ENCODE measurements at places on chromosomes 2 and 18.
A peak's percentile ranks its signal among the peaks of the same experiment; 100 is the strongest.

DNA sequence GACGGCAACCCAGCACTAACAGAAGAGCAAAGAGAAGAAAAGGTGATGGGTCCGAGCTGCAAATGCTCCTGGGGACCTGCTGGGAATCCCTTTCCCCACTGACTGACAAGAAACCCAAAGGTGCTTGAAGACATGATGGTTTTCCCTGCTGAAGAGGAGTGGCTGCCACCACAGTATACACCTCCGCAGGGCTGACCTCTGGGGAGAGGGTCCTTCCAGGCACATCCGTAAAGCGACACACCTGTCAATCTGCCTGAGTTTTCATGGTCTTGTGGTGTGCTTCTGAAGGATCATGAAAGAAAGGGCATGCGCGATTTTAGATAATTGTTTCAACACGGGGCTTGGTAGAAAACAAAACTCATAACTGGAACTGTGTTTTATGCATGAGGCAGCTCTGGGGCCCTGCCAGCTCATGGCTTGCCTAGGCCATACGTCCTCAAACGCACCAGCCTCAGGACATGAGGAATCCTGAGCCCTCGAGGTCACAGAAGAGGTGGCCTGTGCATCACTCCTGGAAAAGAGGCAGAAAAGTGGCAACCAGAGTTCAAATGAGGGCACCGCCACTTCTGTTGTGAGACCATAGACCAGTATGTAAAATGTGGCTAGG, 51.8 kb downstream of the SERTAD2 start:
- DNase-seq, result no peak

DNA sequence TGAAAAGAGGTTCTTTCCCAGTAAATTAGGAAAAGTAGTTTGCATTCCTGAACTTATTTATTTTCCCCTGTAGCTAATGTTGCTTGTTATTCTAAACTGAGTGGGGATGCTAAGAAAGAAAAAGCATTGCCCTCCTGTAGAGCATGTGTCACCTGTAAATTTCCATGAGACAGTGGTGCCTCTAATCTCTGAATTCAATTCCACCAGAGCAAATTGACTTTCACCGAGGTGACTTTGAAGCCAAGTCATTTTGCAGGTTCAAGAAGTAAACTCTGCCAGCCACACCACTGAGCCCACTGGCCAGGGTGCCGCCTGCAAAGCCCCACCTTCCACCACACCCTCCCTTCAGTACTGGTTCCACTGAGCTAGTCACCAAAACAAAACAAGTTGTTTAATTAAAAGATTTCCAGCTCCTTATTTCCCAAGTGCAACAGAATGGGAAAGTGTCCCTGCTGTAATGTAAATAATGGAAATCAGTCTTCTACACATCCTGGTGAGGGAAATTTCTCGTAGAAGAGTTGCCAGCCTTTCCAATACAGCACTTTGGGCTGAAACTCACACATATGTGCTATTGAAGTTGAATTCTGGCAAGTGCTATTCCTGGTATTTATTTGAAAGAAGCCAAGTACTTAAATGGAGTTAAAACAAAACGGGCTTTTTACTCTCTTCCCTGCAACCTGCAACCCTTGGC, 254.8 kb downstream of the RNF152 start:
- DNase-seq, result no peak

GRCh38 chr18:77567205-77567604, 317.6 kb downstream of the GALR1 start:
- DNase-seq, result no peak

GRCh38 chr2:17309181-17309580, 209.1 kb downstream of the RAD51AP2 start:
- DNase-seq, result no peak

- DNase-seq, result no peak
Observed at GRCh38 chr2:18346344-18346743, 214.1 kb downstream of the RDH14 start.

DNA sequence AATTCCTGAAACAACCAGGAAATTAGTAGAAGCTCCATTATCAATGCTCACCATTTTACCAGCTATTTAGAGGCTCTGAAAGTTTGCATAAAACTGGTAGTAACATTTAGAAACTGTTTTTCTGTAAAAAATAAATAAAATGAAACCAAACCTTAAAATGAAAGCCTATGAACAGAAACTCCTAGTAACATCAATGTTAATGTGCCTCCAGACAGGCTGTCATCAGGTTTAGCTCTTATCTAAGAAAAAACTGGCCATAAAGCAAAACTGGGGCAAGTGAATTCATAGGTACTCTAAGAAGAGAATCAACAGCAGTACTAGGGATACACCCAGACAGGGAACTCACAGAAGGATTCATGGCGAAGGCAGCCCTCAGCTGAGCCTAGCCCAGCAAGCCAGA, 8.0 kb downstream of the E2F6 start:
- no peak for DNase-seq

- DNase-seq, result no peak
Observed at GRCh38 chr18:49393011-49393410, 67.4 kb downstream of the DYM start.

DNA sequence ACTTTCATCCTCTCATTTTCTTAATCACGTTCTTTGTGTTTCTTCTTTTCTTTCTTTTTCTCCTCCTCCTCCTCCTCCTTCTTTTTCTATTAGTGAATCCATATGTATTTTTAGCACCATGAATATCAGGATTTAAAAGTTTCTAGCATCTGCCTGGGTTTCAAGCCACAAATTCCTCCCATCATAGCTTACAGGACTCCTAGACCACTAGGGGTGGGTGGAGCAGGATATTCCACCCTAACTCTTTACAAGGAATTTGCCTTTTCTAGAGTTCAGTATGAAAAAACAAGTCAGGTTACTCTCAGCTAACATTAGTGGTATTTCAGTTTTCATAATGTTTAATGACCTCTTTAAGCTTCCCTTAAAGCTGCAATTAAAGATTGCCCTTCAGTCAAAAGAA, 19.1 kb upstream of the LRRTM1 start:
- no peak for DNase-seq

- DNase-seq, result no peak
Observed at GRCh38 chr2:28764909-28765711, 13.5 kb downstream of the PPP1CB start.

- peak; percentile 33 for DNase-seq
Observed at GRCh38 chr2:139864821-139865302, 1084.7 kb upstream of the NXPH2 start.

GRCh38 chr2:109613081-109613921, 465 bp downstream of the SEPTIN10 start:
- DNase-seq, result peak; percentile 14

GRCh38 chr2:70958759-70959158, 19.7 kb upstream of the ANKRD53 start:
- no peak for DNase-seq

DNA sequence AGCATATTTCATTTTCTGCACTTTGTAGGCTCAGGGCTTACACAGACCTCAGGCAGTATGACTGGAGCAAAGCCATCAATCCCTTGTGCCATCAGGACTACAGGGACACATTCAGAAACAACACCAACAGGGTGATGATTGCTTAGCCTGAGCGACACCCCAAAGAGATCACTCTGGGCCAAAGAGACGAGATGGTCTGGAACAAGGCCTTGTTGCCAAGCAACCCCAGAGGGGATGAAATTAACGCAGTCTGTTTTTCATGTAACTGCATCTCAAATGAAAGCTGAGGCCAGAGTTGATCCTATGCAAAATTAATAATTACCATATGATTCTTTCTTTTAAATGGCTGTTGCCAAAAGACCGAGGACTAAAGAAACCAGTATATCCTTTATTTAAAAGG, 20.2 kb upstream of the B3GNT2 start:
- DNase-seq, result no peak

DNA sequence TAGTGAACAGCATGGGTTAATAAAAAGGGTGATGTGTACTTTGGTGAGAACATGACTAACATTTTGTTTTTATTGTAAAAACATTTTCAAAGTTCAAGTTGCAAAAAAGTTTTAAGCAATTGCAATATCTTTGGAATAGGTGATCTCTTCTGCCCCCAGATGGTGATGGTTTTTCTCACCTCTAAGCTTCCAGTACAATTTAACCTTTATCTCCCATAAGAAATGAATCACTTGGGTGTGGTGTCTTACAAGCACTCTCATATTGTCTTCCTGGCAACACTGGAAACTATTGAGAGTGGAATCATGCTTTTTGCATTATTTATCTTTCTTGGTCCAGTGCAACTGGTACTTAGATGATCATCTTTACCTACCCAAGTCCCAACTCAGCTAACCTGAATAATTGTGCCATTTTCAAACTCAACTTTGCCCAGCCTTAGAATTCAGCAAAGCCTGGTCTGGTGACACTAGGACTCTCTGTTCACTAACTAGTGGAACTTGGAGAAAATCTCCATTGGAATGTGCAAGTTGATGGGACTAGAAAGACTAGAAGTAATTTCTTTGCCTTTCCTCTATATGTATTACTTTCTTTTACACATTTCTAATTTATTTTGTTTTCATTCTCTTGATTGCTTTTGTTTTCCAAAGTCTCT, 964.7 kb upstream of the ZEB2 start:
- peak; percentile 61 for DNase-seq

DNA sequence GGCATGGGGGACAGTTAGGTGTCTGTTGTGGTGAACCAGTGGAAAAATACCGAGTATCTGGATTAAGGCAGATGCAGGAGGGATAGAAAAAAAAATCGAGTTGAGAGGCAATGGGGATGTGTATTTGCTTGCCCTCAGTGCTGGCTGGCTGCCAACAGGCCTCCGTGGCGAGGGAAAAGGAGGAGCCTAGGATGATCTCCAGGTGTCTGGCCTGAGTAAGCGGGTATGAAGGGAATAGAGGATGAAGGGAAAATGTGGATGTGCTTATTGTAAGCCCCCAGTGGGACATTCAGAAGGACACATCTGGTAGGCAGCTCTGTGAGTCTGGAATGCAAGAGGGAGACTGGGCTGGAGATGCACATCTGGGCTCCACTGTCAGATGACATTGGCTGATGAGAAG, 22.8 kb downstream of the KCNS3 start:
- no peak for DNase-seq

DNA sequence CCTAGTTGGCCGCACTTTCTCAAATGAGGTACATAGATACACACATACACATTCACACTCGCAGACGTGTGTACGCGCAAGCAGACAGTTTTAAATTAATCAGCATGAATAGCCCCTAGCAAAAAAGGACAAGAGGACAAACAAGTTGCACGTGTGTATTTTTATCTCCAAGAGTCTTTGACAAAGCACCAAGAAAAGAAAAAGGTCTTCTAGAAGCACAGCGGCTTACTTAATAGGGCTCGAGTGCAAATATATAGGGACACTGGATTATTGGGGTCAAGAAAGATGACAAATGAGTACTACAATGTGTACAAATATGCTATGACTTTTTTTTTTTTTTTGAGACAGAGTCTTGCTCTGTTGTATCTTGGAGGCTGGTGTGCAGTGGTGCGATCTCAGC, 1.7 kb upstream of the BCL2 start:
- no peak for DNase-seq

DNA sequence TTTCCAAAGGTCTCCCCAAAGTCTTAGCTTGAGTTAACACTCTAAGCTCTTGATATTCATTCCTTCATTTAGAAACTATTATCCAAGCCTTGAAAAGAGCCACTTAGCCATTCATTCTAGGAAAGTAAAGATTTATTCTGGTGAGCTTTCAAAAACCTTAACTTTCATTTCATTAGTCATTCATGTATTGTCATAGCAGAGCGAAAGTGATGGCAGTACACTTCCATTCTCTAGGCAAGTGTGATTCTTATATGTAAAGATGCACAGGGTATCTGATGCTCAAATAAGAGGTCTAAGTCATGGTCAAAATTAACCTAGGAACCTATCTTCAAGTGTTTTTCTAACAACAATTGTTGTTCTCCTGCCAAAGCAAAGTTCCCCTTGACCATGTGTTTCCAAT, 553.0 kb upstream of the FANCL start:
- DNase-seq, result no peak

DNA sequence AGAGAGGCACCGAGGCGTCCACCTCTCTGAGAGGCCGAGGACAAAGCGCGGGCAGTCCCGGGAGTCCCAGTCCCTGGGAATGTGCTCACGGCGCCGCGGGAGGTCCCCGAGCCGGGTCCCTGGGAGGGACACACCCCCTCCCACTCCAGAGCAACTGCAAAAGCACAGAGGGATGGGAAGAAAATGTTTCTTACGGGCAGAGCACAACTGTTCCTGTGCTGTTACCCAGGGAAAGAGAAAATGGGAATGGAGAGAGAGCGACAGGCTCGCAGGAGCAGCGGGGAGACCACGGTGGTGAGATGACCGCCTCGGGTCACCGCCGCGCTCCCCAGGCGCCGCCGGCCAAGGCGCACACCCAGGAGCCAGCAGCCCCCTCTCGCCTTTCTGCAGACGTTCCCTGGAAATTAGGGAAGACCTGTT, 1.2 kb upstream of the BCL11A start:
- DNase-seq, result peak; percentile 43

DNA sequence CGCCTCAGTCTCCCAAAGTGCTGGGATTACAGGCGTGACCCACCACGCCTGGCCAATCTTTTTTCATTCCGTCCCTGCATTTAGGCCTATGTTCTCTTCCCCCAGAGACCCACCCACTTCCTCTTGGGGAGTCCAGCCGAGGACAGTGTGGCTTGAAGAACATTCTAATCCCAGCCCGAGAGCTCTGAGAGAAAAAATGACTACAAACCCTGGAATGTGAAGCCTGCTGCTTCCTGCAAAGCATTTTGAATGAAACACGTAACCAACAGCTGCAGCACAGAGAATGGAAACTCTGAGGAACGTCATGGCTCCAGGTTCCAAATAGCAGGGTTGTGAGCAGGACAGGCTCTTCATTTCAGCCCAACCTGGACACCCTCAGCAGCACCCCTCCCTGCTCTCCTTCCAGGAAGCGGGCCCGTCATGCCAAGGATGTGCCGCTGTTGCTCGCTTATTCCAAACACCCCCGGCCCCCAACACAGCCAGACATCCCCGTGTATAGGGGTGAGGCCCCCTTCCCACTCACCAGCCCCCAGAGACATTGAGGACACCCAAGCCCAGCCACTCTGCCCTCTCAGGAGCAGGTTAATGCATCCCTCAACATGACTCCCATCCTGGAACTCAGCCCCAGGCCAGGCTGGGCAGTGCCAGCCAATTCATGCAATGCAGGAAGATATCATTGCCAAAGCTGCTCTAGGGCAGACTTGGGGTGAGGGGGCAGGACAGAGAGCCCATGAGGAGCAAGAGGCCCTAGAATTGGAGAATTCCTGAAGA, 139.8 kb downstream of the ZFP36L2 start:
- DNase-seq, result no peak

DNA sequence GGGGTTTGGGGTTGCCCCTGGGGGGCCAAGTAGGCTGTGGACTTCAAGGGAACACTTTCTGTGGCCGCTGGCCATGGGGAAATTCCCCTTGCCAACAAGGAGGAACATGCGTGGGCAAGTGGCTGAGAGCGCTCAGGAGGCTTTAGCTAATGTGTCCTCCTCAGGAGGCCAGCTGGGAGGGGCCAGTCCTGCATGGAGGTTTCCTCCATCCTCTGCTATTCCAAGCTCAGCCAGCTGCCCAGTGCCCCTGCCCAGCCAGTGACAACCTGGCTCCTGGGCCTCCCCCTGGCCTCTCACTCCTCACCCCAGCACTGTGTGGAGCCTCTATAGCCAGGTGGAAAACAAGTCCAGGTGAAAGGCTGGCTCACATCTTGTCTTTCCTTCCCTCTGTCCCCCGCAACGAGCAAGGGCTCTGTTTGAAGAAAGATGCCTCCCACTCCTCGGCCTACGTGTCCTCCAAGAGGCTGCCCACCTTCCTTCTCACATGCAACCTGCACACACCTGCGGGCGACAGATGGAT, 64.4 kb upstream of the DAPL1 start:
- no peak for DNase-seq

- DNase-seq, result no peak
Observed at GRCh38 chr2:3302751-3303582, 74.7 kb downstream of the EIPR1 start.

- no peak for DNase-seq
Observed at GRCh38 chr18:57054891-57055290, 92.0 kb upstream of the BOD1L2 start.

GRCh38 chr2:235588750-235589149, 94.9 kb downstream of the AGAP1 start:
- DNase-seq, result no peak
